ENCODE measurements at places on chromosomes 12 and 14. TPM values are rescaled to one million over a fixed set of nuclear protein-coding genes. Genes with fewer than 3 reads are reported as not detected.

GRCh38 chr14:91326514-91327249 is 82.2 kb upstream of the GPR68 start:
- peaks cover 82% of the 10 kb centered on the region for H3K36me3 ChIP-seq
- peaks cover 95% of the 10 kb centered on the region for H3K4me1 ChIP-seq
- no peaks in the 10 kb centered on the region for H3K27me3 ChIP-seq

The LMO3 gene
- total RNA-seq = not detected

GRCh38 chr14:68665792-68666204 is 127.1 kb downstream of the ZFP36L1 start:
- H3K4me1 ChIP-seq = peaks cover 23% of the 10 kb centered on the region
- H3K36me3 ChIP-seq = no peaks in the 10 kb centered on the region
- H3K4me3 ChIP-seq = no peak overlapping the region
- H3K27ac ChIP-seq = no peak overlapping the region
- DNase-seq = no peak

DNA sequence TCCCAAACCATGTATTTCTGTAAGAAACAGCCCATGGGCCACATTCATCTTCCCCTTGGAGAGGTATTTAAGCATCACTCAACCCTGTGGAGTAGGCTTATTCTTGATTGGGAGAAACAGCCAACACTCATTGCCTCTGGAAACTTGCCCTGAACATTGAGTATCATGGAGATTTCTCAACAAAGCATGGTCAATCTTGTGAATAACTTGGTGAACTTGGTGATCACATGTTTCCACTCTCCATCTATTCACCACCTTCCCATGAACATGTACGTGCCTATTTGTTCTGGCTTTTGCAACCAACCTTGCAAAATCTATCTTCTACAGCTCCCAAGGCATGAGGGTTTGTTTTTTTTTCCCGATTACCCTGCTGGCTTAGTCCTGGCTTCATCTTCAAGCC is 163.2 kb downstream of the PAH start:
- H3K27ac ChIP-seq = no peak overlapping the region
- DNase-seq = no peak

The HCAR2 gene
- not detected for total RNA-seq

GRCh38 chr12:79732638-79733037 is 41.9 kb upstream of the PAWR start:
- H3K27me3 ChIP-seq = peaks cover 20% of the 10 kb centered on the region
- no peak overlapping the region for H3K4me3 ChIP-seq
- no peaks in the 10 kb centered on the region for H3K36me3 ChIP-seq
- H3K27ac ChIP-seq = no peak overlapping the region
- no peaks in the 10 kb centered on the region for H3K4me1 ChIP-seq

The IL26 gene
- total RNA-seq = 0.23 TPM
